ENCODE measurements at places on chromosomes 16 and 17.

GRCh38 chr17:48491527-48492273 is 39.1 kb downstream of the HOXB1 start:
- DNase-seq, result no peak

DNA sequence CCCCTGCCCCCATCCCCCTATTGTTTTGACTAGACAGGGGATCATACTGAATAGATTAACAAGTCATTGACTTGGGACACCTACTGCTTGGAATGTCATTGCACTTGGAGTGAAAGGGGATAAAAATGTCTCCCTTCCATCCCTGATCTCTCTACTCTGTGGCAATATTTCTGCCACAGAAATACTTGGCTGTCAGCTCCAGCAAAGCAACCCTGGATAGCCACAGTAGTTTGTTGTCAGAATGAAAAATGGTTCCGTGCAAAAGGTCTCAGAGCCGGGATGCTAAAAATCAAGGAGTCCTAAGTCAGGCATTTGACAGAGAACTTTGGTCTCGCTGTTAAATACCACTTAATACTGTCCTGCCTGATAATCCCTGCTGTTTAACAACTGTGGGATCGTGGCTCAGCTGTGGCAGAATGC is 722.0 kb upstream of the SOX9 start:
- DNase-seq, result no peak

DNA sequence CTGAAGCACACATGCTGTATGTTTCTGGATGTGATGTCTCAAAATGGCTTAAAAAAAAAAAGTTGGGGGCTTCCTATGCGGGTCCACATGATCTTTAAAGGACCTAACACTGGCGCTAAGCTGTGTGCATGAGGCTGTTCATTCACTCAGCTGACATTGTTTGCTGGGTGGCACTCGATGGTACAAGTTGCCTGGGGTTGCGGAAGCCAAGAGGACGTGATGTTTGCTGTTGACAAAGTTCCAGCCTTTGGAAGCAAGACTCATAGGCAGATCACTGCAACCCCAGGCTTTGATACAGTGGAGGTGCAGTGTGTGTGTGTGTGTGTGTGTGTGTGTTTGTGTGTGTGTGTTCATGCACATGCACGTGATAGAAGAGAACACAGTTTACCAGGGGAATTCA is 29.5 kb upstream of the DNAI2 start:
- no peak for DNase-seq

- no peak for DNase-seq
These were observed 1.5 kb upstream of the LCAT start for GRCh38 chr16:67945392-67945933.

DNA sequence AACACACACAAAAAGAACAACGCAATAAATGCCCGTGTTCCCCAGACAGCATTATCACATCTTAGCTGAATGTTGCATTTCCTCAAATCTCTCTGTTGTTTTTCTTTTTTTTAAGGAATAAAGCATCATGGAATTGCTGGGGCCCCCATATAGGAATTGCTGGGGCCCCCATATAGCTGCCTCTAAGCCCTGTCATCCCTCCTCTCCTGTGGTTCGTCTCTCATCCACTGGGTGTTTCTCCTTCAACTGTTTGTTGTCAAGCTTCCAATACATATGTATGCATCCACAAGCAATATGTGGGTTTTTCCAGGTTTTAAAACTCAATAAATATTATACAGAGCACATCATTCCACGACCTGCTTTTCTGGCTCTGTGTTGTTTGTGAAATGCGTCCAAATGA is 43.2 kb downstream of the HSBP1 start:
- DNase-seq, result no peak

GRCh38 chr16:59113004-59113670 is 379.0 kb upstream of the GOT2 start:
- DNase-seq, result no peak
